ENCODE measurements at places on chromosomes 11 and 22. TPM values are rescaled to one million over a fixed set of nuclear protein-coding genes. Genes with fewer than 3 reads are reported as not detected.

SCGB2A2 gene
- total RNA-seq, result not detected

TRPC6 gene
- 0.67 TPM for total RNA-seq

C11orf91 gene
- not detected for total RNA-seq

TXN2 gene
- total RNA-seq, result 116 TPM

CHST1 gene
- total RNA-seq, result 1.6 TPM

PDGFD gene
- total RNA-seq, result 0.83 TPM

All from Peyer's patch (tissue), 4 donors.